Mesothelial cell of epicardium (in vitro differentiated cells): ENCODE measurements at places on chromosomes 3 and 15.

DNA sequence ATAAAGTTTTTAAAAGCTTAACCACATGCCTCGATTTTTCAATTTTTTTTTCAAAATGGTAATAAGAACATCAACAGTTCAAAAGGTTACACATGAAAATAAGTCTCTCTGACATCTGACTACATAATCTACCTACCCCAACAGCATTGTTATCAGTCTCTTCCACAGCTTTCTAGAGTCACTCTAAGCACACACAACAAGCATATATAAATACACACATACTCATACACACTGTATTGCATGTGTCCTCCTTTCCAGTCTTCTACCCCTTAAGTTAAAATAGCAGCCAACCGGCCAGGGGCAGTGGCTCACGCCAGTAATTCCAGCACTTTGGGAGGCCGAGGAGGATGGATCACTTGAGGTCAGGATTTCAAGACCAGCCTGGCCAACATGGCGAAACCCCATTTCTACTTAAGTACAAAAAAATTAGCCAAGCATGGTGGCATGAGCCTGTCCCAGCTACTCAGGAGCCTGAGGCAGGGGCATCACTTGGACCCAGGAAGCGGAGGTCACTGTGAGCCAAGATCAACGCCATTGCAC lies 12.2 kb downstream of the TBL1XR1 start:
- no peak for DNase-seq

DNA sequence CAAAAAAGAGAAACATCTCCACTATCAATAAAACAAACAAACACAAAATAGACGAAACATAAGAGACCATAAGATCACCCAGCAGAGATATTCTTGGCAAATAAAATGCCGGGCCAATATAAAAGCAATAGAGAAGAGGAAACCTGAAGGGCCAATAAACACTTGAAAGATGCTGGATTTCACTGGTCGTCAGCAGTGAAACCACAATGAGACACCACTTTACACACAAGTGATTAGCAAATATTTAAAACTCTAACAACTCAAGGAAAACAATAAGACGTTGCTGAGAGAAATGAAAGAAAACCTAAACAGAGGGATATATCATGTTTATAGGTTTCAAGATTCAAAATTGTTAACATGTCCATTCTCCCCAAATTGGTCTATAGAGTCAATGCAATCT lies 148.5 kb downstream of the WDR76 start:
- DNase-seq = no peak

GRCh38 chr3:73255609-73256029 lies 194.2 kb downstream of the EBLN2 start:
- peak; percentile 78 for DNase-seq

DNA sequence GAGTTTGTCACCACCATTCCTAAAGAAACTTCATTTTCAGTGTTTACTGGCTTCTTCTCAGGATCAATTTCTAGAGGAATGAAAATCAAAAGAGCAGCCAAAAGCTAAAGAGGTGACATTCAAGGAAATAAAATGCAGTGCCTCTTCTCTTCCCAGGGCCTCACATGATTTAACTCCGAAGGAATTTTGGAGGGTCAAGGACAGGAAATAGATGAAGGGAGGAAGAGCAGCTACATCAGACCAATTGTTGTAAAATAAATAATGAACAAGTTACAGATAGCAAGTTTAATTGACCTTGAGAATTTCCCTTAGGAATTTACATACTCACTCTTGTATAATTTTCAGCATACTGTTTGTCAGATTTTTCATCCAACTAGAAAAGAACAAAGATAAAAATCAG lies 78.1 kb downstream of the LRRFIP2 start:
- no peak for DNase-seq
